ENCODE measurements at places on chromosomes 2 and 18.

GRCh38 chr18:65859075-65859474 is 108.3 kb downstream of the CDH7 start:
- no peak for DNase-seq

- DNase-seq: no peak
Measured at GRCh38 chr18:42404151-42404550, 449.1 kb downstream of the PIK3C3 start.

DNA sequence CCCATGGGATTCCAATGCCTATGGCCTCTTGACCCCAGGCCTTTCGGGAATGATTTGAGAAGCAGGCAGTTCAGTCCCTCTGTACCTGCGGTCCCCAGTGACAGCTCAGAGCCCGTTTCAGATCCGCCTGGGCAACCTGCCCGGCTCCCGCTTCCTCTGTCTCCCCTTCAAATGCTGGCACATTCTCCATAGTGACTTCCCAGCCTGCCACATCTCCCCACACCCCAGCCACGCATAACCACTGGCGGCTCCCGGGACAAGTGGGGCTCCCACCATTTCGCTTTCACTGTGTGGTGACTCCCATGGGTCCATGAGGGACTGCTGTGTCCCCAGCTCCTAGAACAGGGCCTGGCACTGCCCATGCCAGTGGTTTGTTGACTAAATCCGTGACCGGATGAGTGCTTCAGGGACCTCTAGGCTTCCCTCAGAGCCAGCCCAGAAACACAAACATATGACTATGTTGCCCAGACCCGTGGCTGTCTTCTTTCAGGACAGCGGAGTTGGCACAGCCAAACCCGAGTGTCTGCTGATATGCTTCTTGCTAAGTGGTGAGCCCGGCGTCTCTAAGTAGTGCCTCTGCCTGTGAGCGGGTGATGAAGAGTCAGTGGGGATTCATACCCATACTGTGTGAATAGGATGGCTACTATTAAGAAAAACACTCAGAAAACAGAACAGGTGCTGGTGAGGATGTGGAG is 91.2 kb downstream of the GLI2 start:
- no peak for DNase-seq

GRCh38 chr2:64273524-64274398 is 129.5 kb upstream of the PELI1 start:
- DNase-seq: peak; percentile 58

- no peak for DNase-seq
Measured at GRCh38 chr18:52200406-52200805, 139.6 kb upstream of the DCC start.

DNA sequence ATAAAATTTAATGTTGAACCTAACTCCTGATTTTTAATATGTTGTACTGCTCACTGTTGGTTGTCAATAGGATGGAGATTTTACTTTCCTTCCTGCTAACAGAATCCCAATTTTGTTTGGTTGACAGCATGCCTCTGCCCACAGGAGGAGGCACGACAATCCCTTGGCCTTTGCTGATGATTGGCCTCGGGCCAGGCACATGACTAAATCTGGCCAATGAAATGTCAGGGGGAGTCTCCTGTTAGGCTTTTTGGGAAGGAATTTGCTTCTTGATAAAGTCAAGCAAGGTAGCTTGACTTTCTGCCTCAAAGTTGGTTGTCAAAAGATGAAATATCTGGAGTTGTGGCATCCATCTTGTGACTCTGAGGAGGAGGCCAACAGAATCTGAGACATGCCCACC is 6.8 kb upstream of the TGFA start:
- DNase-seq: peak; percentile 46

- no peak for DNase-seq
Measured at GRCh38 chr2:25304321-25304720, 37.4 kb downstream of the DNMT3A start.

GRCh38 chr2:213834331-213834730 is 550.1 kb downstream of the SPAG16 start:
- no peak for DNase-seq

GRCh38 chr2:61356958-61357350 is 113.9 kb downstream of the USP34 start:
- no peak for DNase-seq

GRCh38 chr2:122681626-122682025 is 926.2 kb downstream of the TSN start:
- no peak for DNase-seq

DNA sequence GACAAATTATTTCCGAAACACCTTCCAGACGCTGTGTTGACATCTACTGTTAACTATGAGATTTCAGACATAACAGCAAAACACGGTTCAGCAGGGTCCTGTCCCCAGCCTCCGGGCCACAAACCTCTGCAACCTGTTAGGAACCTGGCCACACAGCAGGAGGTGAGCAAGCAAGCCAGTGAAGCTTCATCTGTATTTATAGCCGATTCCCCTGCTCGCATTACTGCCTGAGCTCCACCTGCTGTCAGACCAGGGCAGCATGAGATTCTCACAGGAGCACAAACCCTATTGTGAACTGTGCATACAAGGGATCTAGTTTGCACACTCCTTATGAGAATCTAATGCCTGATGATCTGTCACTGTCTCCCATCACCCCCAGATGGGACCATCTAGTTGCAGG is 31.1 kb downstream of the NDUFA10 start:
- no peak for DNase-seq

- DNase-seq: no peak
Measured at GRCh38 chr2:36407413-36407812, 51.8 kb downstream of the CRIM1 start.

DNA sequence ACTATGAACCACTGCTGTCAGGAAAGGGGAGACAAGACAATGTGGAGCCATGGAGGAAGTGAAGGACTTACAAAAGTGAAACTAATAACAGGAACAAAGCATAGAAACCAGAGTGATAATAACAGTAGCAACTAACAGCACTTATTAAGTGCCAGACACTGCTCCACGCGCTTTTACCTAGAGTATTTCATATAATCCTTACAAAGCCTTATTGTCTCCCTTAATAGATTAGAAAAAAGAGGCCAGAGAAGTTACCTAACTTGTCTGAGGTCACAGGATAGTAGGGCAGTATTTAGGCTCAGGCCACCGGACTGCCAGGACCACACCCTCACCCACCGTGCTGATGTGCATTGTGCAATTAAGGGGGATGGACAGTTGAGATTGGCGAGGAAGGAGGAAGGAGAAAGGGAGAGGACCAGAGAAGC is 98.6 kb upstream of the NFU1 start:
- no peak for DNase-seq

- DNase-seq: no peak
Measured at GRCh38 chr2:186607660-186608324, 17.9 kb downstream of the ITGAV start.

GRCh38 chr2:11647834-11648600 is 22.0 kb downstream of the NTSR2 start:
- DNase-seq: peak; percentile 67

GRCh38 chr2:70473101-70473722 is 80.4 kb downstream of the TGFA start:
- DNase-seq: no peak

DNA sequence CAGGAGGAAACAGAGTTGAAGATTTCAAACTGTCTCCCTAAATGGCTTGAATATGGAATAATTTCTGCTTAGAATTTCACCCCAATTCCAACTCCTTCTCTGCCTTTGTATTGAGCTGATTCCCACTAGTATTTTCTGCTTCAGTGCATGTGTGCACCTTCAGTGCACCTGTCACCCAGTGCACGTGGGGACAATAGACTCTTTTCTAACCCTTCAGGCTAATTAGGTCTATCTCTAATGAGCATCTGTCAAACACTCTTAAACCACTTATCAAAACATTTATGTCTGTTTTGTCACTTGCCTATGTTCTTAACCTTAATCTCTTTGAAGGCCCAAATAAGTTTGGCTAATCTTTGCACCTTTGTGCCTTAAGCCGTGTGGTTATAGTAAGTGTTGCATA is 232.0 kb upstream of the NETO1 start:
- DNase-seq: no peak

DNA sequence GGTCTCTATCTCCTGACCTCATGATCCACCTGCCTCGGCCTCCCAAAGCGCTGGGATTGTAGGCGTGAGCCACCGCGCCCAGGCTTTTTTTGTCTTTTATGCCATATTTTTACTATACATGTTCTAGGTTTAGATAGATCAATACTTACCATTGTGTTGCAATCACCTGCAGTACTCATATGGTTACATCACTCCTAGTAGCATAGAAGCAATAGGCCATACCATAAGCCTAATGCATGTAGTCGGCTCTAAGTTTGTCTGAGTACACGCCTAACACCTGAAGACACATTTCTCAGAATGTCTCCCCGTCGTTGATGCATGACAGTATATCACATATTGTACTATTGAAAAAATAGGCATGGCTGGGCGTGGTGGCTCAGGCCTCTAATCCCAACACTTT is 27.1 kb upstream of the TGIF1 start:
- no peak for DNase-seq

DNA sequence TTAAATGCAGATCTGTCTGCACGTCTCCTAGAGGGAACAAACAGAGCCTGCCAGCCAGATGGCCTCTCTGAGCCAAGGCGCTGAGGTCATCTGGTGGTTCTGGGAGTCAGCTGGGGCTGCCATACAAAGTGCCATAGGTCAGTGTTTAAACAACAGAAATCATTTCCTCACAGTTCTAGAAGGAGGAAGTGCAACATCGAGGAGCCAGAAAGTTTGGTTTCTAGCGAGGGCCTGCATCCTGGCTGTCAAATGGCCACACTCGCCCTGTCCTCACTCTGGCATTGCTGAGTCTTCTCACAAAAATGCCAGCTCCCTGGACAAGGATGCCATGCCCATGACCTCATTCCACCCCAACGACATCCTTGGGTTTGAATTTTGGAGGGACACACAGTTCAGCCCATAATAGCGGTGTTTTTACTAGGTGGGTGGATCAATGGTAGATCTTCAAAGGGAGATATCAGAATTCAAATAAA is 59.6 kb downstream of the MYT1L start:
- no peak for DNase-seq

DNA sequence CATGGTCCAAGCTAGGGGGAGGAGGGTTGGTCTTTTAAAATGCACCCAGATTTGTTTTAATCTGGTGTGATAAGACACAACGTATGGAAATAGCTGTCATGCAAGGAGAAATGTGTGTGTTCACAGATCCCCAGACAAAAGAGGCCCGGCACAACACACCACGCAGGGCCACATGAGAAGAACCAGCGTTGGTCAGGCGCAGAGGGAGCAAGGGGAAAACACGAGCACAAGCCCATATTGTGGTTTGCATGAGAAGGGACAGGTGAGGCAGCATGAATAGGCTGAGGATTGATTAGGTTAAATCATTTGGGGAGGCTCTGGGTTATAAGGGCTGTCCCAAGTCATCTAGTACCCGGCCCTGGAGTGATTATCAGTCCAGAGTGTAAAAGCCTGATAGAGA is 272.5 kb upstream of the NCKAP5 start:
- no peak for DNase-seq

DNA sequence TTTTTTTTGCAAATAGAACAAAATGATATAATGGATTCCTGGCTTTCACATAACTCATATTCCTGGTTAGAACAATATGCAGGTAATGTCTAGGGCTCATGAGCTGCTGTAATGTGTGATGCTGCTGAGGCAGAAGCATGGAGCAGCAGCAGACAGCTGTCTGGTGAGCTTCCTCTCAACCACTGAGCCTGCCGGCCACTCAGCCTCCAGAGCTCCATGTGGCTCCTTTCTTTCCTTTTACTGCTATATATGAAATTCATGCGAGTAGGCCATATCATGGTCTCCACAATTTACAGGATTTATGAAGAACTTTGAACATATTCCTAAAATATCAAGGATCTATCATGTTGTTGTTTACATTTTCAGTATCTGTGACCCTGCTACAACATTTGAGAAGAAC is 120.9 kb downstream of the MEP1B start:
- DNase-seq: no peak

DNA sequence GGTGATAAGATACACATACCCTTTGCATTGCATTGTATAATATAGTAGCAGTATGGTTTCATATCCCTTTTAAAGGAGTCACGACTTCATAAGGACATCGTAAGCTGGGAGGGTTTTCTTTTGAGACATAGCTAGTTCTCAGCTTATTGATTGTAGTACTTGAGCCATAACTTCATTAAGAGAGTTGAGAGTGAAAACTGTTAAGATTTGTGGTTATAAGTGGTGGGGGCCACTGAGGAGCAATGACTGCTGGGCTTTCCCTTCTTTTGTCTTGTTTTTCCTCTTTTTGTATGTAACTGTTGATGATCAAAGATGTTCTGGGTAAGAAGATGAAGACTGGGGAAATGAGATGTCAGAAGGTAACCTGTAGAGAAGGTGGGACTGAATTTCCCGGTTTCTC is 11.0 kb downstream of the EIF5B start:
- DNase-seq: no peak

DNA sequence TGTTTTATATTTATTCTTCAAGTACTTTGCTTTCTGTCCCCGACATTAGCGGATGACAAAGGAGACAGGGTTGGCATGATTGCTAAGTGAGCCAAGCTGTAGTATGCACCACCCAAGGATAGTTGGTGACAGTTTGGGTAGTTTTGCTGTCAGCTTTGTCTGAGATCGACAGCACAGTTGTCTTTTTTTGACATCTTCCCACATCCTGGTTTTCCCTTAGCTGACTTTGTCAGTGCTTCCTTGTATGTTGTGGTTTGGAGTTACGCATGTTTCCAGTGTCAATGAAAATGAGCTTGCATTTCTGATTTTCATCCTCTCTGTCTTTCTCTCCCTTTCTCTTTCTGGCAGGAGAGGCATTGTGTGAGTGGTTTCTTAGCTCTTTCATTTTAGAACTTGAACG is 44.6 kb upstream of the DOCK10 start:
- DNase-seq: no peak

DNA sequence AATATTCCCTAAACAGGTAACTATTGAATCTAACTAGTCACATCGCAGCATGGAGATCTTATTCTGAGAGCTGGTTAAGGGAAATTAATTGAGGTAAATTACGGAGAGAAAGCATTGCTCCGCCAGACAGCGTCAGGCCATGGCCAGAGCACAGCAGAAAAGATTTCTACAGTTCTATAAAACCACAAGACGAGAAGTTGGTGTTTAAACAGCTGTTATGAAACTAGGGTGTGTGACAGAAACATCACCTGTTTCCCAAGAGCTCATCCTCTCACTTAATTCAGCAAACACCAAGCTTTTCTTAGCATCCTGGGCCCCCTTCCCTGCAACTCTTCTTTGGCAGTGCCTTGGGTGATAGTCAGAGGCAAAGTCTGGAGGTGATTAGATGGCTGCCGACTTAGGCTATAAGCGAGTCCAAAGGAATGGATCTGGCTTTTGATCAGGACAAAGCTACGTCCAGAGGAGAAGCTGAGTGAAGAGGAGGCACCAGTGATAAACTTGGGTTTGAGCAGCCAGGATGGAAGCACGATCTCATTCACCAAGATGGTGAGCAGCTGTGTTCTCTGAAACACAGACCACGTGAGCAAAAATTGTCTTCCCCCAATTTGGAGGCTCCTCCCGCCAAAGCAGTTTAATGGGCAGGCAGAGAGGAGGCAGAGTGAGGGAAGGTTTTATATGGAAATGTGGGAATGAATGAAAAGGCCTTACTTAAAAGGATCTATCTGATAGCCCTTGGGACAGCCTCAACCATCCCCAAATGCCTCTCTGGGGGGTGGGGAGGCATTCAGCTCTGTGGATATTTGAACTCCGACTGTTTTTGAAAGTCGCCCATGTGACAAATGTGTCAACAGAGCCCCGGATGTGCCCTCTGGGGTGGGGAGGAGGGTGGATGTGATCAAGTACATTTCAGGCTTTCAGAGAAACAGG is 57.8 kb downstream of the PKDCC start:
- DNase-seq: peak; percentile 53

All from endodermal cell (in vitro differentiated cells).